NCI-H1694 treated with DMSO at 0.1 percent for 48 hours (cell line): ENCODE measurements at places on chromosomes 2 and 18.

DNA sequence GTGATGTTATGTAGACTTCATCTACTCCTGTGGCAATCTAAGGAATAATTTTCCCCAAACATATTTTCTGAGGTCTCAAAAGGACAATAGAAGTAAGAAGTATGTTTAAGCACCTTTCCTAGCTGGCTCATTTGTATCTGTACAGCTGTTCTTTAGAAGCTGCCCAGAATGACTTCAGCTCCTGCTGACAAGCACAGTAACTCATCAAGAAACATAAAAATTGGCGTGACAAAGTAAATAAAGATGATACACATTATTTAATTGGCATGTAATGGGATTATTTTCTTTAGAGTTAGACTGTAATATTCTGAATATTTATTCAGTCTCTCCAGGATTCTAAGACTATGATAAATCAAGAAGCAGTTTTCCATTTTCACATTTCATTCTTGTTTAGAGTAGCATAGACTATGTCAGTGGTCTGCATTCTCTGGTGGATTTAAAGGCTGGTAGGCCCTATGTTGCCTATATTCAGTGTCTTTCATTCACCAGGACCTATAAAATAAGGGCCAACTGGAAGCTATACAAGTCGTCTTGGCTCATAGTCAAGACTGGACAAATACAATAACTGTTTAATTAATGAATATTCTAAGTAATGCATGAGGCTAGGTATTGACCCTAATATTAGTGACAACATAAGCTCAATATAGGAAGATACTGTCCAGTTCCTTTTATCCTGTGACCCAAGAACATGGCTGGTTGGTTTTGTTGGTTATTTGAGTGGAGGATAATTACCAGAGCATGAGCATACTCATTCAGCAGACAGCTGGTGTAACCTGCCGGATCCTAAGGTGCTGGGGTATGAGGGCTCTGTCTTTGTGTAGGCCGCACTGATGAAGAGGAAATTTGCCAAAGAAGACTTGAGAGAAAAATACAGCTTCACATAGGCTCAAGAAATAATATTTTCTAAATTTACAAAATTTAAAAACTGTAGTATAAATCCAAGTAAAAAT lies 107.0 kb downstream of the PDE1A start:
- peak; percentile 43 for DNase-seq

DNA sequence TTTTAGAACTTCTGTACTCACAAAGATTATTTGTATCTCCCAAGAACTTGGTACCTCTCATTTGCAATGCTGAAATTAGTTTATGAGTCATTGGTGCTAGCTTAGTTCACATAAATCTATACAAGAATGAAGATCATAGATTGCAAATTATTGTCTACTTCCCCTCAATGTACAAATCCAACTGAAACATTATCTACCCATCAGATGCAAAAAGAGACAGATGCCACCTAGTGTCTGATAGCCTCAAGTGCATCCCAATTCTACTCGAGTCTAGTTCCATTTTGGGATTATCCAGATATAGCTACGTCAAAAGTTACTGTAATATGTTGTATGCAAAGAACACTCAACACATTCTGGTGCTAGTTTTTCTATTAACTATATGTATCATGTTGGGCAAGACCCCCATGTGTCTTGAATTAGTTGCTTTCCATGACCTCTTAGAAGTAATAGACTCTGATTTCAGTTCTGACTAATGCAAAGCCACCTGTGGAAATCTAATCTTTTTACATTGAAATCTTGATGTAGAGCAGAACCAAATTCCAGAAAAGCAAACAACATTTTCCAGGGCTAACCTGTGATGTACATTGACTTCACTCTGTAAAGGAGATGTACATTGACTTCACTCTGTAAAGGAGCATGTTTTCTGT lies 210.0 kb downstream of the RBM43 start:
- DNase-seq, result peak; percentile 72

DNA sequence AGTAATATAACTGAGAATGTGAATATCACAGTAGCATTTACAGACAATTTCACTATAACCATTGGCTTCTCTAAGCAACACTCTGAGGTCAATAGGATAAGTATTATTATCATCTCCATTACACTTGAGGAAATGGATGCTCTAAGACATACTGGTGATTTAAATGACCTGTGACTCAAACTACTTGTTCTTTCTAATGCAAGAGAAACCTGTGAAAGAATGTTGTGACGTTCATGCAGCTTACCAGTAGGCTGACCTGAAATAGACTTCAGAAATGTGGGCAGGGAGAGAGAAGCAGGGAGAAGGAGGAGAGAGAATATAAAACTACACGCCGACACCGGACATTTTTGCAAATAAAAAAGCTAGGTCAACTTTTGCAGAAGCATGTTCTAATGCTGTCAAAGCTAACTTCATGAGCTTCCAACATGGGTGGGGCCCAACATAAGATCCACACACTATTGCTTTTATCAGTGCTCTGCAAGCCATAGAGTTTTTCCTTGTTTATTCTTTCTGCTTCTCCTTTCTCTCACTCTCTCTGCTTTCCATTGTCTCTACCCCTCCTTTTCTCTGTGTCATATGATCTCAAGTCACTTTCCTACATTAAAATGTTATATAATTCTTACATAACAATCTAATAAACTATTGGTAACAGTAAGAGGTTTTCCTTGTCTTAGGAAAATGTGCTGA lies 217.6 kb upstream of the FN1 start:
- no peak for DNase-seq

GRCh38 chr2:164784376-164784775 lies 57.2 kb downstream of the COBLL1 start:
- no peak for DNase-seq

GRCh38 chr2:151928380-151928779 lies 100.2 kb upstream of the ARL5A start:
- no peak for DNase-seq

DNA sequence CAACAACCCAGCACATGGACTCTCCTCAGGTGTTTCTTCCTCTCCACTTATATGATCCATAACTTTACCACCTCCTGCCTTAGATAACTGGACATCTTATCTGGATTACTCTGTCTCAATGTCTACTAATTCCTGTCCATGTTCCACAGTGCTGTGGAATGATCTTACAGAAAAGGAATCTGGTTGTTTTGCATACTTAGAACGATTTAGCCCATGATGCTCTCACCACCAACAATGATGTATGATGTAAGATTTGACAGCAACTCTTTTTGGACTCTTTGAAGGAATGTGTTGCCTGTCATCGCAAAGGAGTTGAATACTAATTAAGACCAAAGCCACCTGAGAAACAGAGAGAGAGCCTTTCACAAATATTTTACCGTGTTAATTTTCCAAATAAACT lies 37.7 kb upstream of the SYT4 start:
- DNase-seq, result no peak

GRCh38 chr2:25170888-25171287 lies 2.5 kb upstream of the POMC start:
- no peak for DNase-seq

DNA sequence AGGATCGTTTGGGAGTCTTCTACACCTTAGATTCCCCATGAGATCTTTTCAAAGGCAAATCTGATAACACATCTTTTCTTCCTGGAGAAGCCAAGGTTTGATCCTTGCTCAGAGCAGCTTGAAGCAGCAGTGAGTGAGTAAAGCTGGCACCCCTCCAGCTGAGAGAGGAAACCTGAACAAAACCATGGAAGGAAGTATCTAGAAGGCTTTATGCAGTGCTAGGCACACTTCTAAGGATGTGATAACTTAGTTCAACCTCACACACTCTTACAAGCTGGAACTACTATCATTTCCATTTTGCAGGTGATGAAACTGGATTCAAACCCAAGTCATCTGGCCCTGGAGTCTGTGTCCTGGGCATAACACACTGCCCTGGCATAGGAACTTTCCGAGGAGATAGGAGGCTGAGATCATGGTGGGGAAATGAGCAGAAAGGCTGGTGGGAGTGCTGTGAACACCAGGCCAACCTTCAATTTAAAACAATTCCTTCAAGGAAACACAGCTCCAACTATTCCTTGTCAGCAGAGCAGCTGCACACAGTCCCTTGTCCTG lies 71.2 kb downstream of the CTAGE1 start:
- DNase-seq, result no peak

GRCh38 chr18:9612977-9613376 lies 1.4 kb downstream of the PPP4R1 start:
- no peak for DNase-seq

DNA sequence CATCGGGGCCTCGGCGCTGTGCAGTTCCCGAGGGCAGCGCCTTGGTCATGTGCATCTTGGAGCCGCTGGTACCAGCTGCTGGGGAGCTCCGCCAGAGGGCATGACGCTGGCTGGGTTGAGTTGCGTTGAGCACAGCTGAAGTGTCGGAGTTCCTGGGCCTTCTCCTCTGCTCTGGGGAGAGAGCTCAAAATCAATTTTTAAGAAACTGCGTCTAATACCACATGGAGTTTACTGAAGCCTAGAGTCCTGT lies 48.7 kb downstream of the GREB1 start:
- no peak for DNase-seq

- DNase-seq, result no peak
Observed at GRCh38 chr18:42838546-42839145, 276.8 kb downstream of the RIT2 start.

- no peak for DNase-seq
Observed at GRCh38 chr18:5388896-5389295, 93.4 kb upstream of the ZBTB14 start.

GRCh38 chr18:68984342-68984741 lies 186.5 kb downstream of the CCDC102B start:
- no peak for DNase-seq

DNA sequence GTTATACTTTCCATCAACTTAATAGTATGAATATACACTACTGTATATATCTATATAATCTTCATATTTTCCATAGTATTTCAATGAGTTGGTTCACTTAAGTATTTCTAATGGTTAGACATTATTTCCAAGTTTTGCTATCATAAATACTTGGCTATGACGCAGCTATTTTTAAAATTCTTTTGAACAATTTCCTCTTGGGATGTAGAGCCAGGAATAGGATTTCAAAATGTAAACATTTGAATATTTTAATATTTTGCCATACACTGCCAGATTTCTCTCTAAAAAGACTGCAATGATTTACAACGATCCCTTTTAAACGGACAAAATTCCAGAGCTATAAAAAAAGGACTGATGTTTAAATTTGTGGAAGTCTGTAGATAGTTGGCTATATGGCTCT lies 95.6 kb downstream of the NUP35 start:
- no peak for DNase-seq

DNA sequence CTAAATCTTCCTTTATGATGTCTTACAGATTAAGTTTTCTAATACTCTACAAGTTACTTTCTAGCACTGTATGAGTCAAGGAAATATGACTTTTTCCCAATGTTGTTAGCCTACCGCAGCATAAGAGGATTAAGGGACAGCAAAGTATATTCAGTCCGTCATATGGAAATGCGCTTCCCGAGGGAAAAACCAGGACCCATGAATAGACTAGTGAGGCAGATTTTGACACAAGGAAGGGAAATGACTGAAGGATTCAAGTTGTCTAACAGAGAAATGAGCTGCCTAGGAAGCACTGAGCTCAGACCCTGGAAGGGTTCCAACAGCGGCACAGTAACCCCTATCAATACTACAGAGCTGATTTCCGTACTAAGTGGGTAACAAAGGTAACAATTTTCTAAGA lies 12.0 kb downstream of the SEPTIN10 start:
- DNase-seq, result no peak

DNA sequence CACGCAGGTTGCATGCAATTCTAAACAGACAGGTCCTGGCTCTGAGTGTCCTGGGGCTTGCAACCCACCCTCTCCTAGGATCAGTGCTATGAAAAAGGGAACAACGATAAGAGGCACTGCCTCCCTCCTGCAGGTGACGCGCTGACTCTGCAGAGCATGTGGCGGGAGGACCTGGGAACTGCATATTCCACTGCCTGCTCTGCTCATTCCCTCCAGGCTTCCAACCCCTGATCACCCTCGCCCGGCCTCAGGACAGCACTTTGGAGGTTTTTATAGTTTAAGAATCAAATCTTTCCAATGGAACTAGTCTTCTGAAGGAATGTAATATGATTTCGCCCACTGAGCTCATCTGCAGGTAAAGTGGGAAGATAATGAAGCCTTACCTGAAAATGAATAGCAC lies 8.5 kb downstream of the CHST10 start:
- DNase-seq, result no peak

DNA sequence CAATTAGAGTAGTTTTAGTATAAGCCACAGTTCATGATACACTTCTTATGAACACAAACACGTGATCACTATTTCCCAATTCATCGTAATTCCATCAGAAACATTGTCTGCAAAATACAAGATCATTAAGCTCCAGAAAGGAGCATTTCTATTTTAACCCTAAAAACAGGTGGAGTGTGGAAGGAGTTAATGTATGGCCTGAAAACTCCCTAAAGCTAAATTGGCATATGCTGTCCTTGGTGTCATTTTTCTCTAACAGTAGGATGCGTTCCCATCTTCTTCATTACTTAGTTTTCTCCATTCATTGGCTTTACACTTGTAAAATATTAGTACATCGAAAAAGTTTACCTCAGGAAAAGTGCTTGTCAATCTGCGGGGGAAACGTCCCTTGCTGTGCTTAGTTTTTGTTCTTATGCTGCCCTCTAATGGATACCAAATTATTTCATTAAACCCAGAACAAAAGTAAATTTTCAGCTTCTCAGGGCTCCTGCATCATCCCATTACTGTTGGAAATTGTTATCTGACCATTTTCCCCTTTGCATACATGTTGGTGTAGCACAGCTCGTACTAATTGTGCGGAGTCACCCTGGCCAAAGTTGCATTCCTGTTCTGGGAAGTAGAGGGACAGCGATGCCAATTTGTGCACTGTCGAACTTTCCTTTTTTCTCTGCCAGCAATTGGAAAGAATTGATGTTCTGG lies 153.4 kb downstream of the GPD2 start:
- peak; percentile 70 for DNase-seq

GRCh38 chr18:30945761-30946160 lies 96.8 kb downstream of the DSC3 start:
- DNase-seq, result no peak

GRCh38 chr2:15626126-15626525 lies 34.5 kb downstream of the DDX1 start:
- DNase-seq, result no peak

GRCh38 chr18:50751490-50751889 lies 68.3 kb downstream of the MRO start:
- DNase-seq, result no peak

DNA sequence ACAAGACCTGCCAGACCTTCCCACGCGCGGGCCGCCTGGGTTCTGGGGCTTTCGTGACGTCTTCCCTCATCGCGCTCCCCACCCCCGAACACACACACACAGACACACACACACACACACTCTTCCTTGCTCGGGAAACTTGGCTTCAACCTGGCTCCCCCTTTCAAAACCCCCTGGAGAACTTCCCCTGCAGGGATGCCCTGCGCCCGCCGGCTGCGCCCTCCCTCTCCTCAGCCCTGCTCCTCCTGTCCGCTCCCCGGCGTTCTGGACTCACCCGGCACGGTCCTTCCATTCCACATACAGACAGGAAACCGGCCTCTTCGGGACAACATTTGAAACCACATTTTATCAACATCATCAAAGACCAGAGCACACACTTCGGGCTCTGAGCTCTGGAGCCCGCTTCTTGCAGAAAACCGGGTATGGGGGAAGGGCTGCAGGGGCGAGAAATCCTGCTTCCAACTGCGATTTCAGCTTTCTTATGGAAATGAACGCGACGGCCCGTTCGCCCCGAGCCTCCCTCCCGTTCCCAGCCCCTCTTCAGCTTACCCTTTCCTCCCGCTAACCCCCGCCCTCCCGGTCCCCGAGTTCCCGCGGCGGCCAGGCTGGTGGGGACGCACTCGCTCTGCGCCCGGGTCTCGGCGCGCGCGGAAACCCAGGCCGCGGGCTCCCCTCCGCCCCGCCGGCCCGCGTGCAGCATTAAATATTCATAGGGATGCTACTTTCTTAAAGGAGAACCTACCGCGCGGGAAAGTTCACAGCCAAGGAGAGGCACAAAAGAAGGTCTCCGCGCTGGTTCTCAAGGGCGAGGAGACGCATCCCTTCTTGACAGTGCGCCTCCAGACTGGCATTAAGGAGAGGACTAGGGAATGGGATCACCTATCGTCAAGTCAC lies 18.3 kb downstream of the POU3F3 start:
- no peak for DNase-seq
